Stimulated activated CD4-positive, alpha-beta T cell treated with anti-CD3 and anti-CD28 coated beads, Interleukin-12 subunit alpha, Interleukin-12 subunit beta, amount 100 ng/mL, for 48 hours (primary cell): ENCODE measurements at places on chromosomes 16 and 17.

- DNase-seq = no peak
Observed at GRCh38 chr16:85757341-85757822, 6.5 kb upstream of the C16orf74 start.

GRCh38 chr17:79573196-79573896, 37.5 kb downstream of the RBFOX3 start:
- no peak for DNase-seq

- DNase-seq = no peak
Observed at GRCh38 chr16:67129422-67129821, 19.7 kb downstream of the PHAF1 start.

DNA sequence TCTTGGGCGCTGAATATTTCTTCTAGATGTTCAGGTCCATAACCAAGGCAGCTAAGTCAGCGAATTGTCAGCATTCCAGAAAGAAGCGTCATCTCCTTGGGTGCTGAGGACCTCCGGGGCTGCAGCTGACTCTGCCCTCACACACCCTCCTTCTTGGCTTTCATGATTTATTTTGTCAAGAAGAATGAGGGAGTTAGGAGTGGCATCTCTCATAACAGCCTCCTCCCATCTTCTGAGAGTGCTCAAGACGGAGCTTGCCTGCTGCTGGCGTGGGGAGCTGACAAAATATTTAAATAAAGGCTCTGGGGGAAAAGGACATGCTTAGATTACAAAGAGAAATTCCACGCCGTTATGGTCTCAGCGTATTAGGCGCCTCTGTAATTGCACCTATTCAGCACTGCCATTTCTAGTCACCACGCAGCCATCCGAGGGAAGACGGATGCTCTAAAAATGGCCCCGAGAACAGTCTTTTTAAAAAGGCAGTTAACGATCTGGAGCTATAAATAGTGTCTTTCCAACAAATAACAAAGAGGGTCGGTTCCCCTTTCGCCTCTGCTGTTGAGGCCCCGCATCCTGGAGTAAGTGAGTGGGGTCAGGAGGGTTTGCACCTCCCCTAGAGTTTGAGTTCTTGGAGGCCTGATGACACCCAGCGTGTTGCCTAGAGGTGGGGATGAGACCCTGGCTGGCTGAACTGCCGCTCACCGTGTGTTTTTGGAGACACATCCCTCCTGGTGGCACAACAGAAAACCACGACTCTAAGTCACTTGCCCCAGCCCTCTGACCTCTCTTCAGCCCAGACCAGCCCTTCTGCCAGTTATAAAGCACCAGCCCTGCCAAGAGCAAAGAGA, 187.0 kb downstream of the CCDC182 start:
- no peak for DNase-seq

DNA sequence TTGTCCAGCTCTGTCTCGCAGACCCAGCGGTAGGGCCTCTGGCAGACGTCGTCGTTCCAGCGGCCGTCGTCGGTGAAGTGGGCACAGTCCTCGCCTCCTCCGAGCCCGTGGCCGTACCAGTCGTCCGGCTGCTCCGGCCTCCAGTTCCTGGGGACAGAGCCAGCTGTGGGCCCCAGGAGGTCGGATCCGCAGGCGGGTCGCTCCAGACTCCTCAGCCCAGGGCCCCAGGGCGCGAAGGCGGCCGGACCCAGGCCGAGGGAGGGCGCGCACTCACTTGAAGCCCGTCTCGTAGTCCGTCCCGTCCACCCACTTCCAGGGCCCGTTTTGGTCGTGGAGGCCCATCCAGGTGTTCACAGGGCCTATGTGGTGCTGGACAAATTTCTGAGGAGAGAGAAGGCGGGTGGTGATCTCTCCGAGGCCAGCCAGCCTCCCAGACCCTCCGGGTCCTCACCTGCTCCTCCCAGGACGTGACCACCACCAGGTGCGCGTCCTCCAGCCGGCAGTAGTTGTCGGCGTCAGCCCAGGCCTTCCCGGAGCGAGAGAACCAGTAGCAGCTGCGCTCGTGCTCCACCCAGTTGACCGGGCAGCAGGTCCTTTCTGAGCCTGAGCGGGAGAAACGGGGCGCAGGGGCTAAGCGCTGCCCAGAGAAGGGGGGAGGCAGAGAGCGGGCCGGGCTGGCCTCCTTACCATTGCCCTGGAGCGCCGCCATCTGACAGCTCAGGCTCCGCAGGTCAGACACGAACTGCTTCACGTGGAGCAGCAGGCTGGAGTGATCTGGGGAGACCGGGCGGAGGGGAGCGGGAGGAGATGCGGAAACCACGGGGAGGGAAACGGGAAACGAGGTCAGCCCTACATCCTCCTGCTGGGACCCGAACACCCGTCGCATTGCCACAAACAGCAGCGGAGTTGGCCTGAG, 5.2 kb downstream of the ASGR1 start:
- peak; percentile 30 for DNase-seq

GRCh38 chr16:20976576-20976975, 76.0 kb downstream of the LYRM1 start:
- DNase-seq = no peak

DNA sequence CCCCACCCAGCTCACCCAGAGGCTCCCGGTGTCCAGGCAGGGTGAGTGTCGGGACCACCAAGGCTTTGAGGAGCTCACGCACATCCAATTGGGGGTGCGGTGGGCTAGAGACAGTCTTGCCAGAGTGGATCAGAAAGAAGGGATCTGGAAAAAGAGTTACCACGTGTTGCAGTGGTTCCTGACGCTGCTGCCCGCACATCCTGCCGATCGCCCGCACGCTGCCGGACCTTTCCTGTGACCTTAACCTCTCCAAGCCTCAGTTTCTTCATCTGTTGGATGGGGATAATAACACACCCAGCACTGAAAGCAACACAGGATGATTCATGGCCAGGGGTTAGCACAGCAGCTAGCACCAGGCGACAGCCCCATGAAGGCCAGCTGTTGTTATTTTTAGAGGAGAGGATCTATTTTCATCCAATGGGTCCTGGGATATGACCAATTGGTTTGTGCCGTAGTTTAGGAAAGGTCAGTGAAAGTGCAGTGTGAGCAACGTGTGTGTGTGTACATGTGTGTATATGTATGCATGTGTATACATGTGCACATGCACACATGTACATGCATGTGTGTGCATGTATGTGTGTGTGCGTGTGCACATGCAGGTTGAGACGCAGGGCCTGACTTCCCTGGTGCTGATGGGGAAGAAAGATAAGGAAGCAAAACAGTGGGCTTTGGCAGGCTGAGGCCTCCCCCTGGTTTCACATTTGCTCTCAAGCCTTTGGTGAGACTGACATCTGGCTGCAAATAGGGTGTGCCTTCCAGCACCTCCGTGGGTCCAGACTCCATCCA, 2.5 kb downstream of the ITGAX start:
- DNase-seq = no peak

DNA sequence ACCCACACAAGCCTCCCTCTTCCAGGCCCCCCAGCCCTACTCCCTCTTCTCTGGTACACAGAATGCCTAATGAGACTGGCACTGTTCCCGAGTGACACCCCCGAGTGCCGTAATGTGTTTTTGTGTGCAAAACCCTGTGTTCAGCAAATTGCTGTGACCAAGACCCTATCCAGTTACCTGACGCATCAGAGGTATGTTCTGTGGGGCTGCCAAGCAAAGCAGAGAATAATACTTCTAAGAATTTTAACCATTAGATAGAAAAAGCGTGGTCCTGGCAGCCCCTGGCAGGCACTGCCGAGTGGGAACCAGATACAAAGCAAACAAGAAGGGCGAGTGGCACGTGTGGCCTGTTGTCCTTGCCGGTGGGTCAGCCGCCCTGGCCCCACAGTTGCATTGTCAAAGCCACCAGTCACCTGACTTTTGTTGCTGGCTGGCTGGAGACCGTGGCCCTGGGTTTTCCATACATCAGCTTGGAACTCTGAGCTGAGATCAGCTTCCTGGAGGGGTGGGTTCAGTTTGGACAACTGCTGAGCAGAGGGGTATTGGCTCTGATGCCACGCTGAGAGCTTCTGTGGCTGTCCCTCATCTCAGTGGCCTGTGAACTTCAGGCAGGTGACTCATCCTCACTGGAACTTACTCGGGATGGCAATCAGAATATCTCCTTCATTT, 69.1 kb upstream of the BRD7 start:
- no peak for DNase-seq

DNA sequence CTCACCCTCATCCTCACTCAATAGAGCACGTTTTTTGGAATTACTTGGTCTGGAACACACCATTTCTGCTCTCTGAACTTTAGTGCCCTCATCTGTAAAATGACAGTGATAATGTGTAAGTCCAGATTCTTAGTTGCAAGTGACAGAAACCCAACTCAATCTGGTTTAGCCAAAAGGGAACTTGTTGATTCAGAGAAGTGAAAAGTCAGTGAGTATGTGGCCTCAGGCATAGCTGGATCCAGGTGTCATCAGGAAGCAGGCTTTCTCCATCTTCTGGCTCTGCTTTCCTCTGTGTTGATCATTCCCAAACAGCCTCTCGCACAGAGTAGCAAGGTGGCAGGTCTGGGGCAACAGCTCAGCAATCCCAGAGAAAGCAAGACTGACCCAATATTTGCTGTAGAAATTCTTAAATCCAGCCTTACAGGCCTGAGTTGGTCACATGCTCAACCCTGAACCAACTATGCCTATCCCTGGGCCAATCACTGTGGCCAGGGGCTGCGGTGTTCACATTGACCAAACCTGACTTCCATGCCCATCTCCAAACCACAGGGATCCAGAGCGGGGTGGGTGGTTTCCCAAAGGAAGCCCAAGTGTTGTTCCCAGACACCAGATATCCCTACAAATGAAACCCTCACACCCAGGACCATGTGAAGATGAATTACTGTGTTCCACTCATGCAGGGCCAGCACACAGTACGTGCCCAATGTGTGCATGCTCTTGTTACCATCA, 23.3 kb upstream of the ALKBH5 start:
- no peak for DNase-seq

GRCh38 chr16:12903407-12904328, 2.3 kb downstream of the SHISA9 start:
- DNase-seq = no peak

GRCh38 chr16:69938981-69939820, 11.9 kb upstream of the CLEC18A start:
- DNase-seq = no peak

- DNase-seq = no peak
Observed at GRCh38 chr16:62963846-62964245, 927.6 kb upstream of the CDH8 start.

DNA sequence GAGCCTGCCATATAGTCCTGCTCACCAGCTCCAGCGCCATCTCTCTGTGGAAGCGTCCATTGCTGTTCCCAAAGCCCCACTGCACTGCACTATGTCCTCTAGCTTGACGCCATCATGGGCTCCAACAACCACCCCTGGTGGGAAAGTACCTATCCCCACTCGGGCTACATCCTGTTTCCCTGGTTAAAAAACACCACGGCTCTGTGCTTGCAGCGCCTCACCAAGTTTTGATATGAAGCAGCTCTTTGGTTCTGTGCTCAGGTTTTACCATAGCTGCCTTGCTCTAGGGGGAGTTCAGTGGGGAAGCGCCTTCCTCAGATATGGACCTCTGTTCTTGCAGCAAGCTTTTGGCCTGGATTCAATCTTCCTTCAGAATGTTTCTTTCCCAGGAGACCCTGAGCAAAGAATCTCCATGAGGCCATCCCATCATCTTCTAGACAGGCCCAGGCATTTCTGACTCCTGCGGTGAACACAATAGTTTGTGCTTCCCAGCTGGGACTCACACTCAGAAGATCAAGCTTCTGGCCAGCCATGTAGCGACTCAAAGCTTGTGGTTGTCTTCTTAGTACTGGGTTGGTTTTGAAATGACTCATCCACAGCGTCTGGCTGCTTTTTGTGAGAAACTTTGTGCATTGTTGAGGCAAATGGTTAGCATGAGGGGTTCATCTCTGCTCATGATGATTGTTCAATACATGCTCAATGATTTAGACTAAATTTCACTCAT, 39.5 kb downstream of the DYNLRB2 start:
- peak; percentile 71 for DNase-seq

DNA sequence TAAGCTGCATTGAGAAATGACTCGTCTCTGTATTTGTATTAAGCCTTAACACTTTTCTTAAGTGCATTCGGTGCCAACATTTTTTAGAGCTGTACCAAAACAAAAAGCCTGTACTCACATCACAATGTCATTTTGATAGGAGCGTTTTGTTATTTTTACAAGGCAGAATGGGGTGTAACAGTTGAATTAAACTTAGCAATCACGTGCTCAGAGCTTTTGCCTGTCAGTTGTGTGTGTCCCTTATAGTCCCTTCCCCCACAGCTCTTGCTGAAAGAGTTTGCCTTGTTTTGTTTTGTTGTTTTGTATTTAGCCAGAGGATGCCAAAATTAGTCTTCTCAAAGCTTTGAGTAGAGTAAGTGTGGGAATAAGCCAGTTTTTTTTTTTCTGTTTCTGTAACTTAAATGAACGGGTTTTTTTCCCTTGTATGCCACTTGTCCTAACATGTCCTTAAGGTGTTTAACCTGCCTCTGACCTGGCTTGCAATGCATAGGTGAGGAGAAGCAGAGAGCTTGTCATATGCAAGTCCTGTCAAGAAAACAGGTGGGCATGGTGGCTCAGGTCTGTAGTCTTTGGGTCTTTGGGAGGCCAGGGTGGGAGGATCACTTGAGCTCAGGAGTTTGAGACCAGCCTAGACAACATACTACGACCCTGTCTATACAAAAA, 4.6 kb upstream of the MAPK8IP3 start:
- DNase-seq = no peak

- DNase-seq = no peak
Observed at GRCh38 chr16:50247123-50247905, 19.0 kb upstream of the ADCY7 start.

- DNase-seq = no peak
Observed at GRCh38 chr17:36590082-36590481, 1.6 kb upstream of the DHRS11 start.

DNA sequence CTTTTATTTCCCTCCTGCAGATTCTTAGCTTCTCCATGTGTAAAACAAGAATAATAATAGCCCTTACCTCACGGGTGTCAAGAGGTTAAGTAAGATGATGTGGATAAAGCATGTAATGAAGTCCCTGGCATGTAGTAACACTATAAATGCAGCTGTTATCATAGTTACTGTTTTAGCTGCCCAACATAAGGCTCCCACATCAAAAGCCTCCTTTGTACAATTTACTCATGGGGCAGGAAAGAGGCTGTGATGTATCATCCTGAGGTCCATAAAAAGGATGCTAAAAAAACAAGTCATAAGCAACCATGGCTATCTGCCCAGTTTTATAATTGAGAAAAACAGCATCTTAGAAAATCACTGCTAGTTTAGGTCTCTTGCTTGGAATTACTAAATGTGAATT, 339.7 kb downstream of the CA10 start:
- no peak for DNase-seq

GRCh38 chr17:44086364-44087311, 16.1 kb downstream of the G6PC3 start:
- DNase-seq = no peak

DNA sequence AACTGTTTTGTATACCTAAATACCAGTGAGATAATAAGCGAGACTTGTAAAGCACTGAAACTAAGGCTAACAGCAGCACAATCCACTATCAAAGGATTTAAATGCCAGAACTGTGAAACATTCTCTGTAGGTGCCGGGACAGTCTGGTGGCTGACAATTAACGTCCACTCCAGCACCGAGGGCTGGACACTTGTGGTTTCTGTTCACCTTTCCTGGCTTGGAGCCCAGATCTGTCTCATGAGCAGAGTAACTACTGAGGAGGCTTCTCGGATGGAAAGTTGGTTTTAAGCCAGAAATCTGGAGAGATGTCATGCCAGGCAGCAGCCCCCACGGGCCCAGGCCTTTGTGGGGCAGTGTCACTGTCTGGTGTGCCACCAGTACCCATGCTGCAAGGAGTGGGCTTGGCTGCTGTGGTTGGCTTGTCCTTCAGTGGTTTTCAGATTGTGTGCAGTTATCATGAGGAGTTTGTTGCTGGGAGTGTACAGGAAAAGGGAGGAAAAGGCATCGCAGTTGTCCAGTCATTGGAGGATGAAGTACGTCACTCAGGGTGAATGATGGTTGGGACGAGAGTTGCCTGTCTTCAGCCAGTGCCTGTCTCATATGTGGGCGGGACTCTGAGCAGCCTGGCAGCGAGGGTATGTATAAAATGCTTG, 35.5 kb downstream of the UBN1 start:
- DNase-seq = no peak
